ENCODE measurements at places on chromosomes 5 and 9.

DNA sequence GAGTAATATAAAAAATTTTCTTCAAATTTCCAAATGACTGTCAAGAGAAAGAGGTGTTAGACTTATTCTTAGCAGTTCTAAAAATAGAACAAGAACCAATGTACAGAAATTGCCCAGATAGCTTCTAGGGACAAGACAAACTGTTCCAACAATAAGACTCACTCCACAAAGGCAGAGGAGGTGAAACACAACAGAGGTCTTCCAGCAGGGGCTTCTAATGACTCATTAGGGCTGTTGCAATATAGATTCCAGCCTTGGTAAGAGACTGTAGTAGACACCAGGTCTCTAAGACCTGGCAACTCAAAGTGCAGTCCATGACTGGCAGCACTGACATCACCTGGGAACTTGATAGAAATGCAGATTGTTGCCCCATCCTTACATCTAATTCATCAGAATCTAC is 134.6 kb upstream of the VLDLR start:
- DNase-seq: no peak

- no peak for DNase-seq
Measured at GRCh38 chr5:94288937-94289336, 329.5 kb downstream of the KIAA0825 start.

DNA sequence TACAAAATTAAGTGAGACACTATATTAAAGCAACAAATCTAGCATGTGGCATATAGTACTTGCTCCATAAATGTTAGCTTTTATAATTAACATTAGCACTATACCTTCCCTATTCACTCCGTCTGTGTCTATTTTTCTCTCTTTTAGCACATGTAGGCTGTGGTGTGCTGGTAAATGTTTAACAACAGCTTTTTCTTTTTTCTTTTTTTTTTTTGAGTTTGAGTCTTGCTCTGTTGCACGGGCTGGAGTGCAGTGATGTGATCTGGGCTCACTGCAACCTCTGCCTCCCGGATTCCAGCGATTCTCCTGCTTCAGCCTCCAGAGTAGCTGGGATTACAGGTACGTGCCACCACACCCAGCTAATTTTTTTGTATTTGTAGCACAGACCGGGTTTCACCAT is 62.1 kb downstream of the SPRY4 start:
- DNase-seq: no peak

DNA sequence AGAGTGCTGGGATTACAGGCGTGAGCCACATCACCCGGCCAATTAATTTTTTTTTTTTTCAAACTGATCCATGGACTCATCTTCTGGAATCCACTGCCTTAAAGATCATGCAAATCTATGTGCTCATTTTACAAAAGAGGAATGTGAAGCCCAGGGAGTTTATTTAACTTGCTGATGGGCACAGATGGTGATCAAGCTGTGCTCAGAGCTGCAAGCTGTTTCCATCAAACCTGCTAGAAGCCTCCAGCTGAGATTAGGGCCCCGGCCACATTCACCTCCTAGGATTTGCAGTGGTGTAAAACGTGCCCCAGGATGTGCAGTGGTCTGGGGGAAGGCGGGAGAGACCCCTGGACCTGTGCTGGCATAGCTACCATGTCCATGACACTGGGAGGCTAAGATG is 56.1 kb upstream of the TUT7 start:
- no peak for DNase-seq

DNA sequence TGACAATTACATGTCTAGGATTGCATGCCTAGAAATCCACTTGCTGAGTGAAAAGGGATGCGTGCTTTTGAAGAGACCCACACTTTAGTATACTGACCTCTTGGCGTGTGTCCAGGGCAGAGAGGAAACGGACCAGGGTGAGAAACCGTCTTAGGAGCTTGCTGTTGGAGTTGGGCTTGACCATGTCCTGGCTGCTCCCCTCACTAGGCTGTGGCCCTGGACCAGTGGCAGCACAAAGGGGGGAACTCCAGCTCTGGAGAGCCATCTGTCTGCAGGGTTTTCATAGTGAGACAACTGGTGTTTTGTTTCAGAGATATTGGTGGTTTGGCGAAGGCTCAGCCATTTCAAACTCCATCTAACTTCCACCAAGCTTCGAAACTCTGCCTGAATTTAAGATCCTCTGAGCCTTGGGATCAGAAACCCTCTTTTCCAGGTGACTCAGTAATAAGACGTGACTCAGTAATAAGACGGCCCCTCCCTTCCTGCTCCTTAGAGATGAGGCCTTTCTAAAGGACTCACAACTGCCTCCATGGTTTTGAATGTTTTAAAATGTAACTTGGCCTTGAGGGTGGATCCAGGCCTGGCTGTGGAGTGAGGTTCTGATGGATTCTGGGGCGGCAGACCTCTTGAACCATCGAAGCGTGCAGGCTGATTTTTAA is 165.8 kb downstream of the MELK start:
- DNase-seq: peak; percentile 54

DNA sequence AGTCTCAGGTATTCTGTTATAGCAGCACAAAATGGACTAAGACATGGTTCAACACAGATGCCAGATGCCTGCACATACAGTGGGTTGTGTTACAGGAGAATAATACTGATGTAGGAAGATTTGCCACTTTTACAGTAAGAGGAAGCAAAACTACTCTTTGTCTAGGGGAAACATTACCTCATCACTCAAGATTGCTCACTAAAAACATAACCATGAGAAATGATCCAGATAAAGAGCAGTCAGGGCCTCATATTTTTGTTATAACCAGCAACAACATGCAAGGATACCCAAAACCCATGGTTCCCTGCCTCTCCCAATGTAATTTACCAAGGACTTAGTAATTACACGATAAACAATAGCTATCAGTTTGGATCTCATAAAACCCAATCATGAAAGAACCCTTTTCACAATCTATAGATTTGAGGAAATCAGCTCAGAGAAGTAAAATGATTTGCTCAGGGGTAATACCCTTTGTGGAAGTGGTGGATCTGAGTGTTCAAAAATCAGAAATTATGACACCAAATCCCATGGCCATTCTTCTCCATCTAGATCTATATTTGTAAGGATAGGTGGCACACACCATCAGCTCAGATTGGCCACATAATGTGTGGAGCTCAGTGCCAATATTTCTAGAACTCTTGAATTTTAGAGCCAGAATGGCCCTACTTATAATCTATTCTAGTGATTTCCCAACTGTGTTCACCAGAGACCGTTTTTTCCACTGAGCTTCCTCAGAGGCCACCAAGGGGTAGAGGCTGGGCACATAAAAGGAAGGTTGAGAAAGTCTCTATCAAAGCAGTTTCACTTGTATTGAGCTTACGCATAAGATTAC is 27.8 kb downstream of the DPYSL3 start:
- no peak for DNase-seq

GRCh38 chr5:14873093-14873492 is 1.5 kb upstream of the ANKH start:
- no peak for DNase-seq

GRCh38 chr5:60806591-60807243 is 37.4 kb downstream of the ELOVL7 start:
- DNase-seq: no peak

GRCh38 chr5:10355071-10355889 is 1.8 kb downstream of the MARCHF6 start:
- DNase-seq: no peak

All from HCT116 (cell line).